ELR (cell line): ENCODE measurements at places on chromosomes 16 and 17.

DNA sequence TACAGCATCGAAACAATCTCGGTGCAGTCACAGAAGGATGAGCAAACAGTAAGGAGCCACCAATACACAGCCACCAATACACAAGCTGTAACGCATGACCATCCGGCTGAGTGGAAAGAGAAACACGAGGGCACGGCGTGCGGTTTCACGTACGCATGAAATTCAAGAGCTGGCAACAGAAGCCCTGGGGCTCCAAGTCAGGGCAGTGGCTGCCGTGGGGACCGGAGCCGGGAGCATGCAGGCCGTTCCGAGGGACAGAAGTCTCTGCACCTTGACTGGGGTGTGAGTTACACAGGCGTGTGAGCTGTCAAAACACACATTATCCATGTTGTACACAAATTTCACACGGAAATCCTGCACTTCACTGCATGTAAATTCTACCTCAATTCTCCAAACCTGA lies 50.6 kb upstream of the METRNL start:
- DNase-seq, result no peak

DNA sequence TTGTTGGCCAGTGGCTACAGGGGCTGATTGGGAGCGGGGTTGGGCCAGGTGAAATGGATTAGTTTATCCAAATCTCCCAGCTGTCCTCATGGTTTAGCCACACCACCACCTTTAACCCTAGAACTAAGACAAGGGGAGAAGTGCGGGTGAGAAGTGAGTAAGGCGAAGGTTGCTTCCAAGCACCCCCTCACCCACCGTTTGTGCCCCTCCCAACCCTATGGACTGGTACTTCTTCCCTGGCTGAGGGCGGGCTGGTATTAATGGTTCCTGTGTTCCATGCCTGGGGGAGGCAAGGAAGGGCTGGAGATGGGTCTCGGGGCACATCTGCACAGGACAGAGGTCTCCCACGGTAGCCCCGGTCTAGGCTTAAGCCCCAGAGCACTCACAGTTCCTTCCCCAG lies 25.1 kb downstream of the NT5M start:
- DNase-seq, result no peak

GRCh38 chr16:84528322-84528721 lies 23.9 kb upstream of the MEAK7 start:
- no peak for DNase-seq

GRCh38 chr17:31453896-31454295 lies 62.4 kb downstream of the RAB11FIP4 start:
- no peak for DNase-seq

- DNase-seq, result no peak
Observed at GRCh38 chr17:6461792-6462524, 17.7 kb downstream of the PIMREG start.

GRCh38 chr17:78300962-78301820 lies 58.7 kb downstream of the SOCS3 start:
- DNase-seq, result peak; percentile 94

DNA sequence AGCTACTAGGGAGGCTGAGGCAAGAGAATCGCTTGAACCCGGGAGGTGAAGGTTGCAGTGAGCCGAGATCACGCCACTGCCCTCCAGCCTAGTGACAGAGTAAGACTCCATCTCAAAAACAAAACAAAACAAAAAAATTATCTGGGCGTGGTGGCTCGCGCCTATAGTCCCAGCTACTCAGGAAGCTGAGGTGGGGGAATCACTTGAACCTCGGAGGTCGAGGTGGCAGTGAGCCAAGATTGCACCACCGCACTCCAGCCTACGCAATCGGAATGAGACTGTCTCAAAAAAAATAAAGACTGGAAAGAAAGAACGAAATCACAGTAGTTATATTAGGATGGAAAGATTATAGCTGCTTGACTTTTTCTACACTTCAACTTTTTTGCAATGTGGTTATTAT lies 18.9 kb downstream of the COG1 start:
- DNase-seq, result no peak

GRCh38 chr17:58621174-58621573 lies 70.7 kb downstream of the TEX14 start:
- DNase-seq, result no peak

DNA sequence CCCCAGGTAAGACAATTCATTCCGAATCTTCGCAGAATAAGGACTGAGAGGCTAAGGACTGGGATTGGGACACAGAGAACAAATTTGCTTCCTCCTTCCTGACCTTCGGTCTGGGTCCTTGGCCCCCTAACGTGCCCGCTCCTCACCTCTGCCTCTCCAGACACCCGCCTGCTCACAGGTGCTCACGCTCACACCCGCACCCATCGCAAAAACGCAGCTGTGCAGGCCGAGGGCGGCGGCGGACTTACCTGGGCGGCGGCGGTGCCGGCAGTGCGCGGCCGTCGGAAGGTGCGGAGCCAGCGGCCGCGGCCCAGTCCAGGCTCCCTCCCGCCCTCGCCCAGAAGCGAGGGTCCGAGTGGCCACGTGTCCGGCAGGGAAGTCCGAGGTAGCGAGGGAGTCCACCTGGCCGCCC lies 7.1 kb upstream of the HOXB9 start:
- DNase-seq, result no peak

GRCh38 chr16:74862743-74863244 lies 88.2 kb upstream of the FA2H start:
- peak; percentile 69 for DNase-seq

- no peak for DNase-seq
Observed at GRCh38 chr17:73625006-73625405, 19.2 kb downstream of the SDK2 start.
